ENCODE measurements at places on chromosomes 2 and 18.

- no peak for DNase-seq
Measured at GRCh38 chr2:20483194-20483895, 36.5 kb downstream of the RHOB start.

DNA sequence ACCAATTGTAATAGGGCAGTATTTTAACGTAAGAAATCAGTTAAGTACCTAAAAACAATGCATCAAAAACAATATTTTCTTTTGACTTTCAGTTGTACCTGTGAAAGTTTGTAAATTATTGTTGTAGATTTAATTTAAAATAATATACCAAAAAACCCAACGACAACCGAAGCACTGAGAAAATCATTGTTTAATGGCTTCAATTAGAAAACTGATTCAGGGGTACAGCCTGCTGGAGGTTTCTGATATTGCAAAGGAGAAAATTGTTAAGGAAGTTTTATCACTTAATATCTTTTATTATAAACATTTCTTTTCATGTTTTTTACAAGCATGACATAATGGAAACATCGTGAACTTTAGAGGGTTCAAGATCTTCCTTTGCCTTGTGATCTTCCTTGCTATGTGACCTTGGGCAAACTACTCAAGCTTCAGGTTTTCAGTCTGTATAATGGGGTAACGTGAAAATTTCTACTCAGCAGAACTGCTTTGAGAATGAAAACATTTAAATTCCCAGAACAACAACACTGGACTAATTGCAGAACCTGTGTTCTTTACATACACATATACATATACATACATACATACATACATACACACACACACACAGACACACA lies 76.3 kb upstream of the GLS start:
- no peak for DNase-seq

GRCh38 chr2:204313256-204313655 lies 232.0 kb upstream of the PARD3B start:
- no peak for DNase-seq

- DNase-seq: no peak
Measured at GRCh38 chr2:71460595-71461303, 7.4 kb downstream of the DYSF start.

DNA sequence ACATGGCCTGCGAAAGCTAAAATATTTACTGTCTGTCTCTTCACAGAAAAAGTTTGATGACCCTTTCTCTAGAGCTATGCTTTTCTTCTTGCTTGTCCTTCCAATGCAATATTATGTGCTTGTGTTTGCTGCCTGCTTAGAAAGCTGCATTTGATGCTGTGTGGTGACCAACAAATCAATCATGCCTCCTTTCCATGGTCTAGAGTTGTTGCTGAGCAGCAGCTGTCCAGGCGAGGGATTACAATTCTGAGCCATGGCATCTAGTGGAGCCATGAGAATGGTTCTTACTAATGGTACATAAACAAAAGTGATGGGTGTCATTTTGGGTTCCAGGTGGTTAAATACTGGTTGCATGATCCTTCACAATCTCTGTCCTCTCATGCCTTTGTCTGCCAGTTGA lies 1142.1 kb downstream of the DPP10 start:
- no peak for DNase-seq

DNA sequence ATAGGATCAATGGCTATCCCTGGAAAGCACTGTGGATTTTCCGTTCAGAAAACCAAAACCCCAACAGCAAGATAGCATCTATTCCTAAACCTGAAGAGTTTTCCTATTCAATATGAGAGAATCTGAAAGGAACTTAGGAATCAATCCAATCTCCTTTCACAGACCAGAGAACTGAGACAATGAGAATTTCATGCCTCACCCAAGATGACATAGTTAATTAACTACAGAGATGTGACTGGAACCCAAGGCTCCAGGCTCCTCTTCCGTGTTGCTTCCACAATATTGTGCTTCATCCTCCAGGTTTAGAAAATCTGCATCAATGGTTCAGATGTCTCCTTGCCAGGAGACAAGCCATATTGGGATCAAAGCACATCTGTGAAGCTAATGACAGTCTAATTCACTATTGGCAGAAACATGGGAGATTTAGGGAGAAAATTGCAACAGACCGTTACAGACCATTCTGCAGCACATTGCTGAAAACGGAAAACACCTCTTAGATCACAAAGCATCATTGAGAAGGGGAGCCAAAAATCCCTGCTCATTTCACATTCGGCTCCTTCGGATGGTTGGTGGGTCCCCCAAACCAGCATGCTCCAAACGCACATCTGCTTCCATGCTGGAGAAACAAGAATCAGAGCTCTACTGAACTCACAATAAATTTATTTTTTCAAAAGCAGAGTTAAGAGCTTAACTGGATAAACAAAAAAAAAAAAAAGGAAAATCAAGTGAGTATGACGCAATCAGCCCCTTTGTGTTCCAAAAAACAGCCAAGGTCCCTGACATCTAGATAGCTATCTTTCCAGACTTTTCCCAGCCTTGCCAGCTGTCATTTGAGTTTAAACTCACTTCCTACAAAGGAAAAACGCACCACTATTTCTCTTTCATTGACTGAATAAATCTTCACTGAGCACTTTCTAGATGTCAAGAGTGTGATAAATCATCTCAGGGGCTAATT lies 290.3 kb downstream of the C1D start:
- no peak for DNase-seq

- DNase-seq: no peak
Measured at GRCh38 chr18:3690764-3691066, 240.7 kb downstream of the TGIF1 start.

GRCh38 chr18:73244401-73244800 lies 376.6 kb upstream of the NETO1 start:
- no peak for DNase-seq

GRCh38 chr2:192729369-192729768 lies 534.6 kb upstream of the TMEFF2 start:
- DNase-seq: no peak

- DNase-seq: no peak
Measured at GRCh38 chr2:101930019-101930418, 61.7 kb upstream of the IL1R2 start.

- DNase-seq: no peak
Measured at GRCh38 chr2:128681507-128681906, 362.8 kb upstream of the HS6ST1 start.

- DNase-seq: no peak
Measured at GRCh38 chr18:47604021-47604420, 326.4 kb downstream of the SMAD2 start.

DNA sequence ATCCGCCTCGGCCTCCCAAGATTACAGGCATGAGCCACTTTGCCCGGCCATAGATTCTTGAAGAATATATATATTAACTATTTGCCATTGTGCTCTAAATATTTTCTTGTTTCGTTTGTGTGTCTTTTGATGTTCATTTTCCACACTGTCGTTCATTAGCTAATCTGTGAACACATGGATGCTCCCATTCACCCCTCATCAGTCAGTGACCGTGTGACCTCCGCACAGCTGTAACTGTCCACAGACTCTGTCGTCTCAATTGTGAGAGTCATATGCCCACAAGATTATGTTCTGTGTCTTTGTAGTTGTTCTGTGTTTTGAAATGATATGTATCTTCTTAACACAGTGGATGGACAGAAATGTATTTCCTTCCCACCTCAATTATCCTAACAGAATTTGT lies 29.6 kb downstream of the RAMP1 start:
- no peak for DNase-seq

DNA sequence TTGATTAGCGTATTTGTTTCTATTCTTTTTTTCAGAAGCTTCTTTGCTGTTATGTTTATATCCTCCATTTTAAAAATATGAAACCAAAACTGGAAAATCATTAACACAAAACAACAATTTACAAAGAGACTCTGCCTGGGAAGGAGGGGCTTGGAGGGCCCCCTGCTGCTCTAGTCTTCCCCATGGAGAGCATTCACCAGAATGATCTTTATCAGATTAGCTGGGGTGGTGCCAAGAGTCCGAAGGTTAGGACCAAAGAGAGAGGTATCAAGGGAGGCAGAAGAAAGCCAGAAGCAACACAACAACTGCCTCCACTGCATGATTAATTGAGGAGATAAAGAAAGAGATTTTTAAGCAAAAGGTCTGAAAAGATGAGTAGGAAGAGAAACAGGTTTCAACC lies 218.6 kb downstream of the IRS1 start:
- DNase-seq: no peak

DNA sequence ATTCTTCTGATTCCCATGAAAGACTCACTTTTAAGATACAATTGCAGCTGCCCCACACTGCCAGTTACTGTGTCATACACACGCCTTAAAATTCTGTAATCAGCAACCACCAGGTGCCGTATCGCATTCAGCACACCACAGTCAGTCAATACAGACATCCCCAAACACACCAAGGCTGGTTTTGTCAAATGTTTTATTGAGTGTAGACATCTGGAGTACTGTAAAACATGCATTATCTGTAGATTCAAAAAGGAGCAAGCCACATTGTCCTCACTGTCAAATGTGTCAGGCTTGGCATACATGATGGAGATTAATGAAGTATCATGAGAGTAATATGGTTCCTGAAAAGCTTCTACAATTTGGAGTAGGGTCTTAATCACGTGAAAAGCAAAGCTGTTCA lies 109.7 kb upstream of the SP3 start:
- no peak for DNase-seq

- no peak for DNase-seq
Measured at GRCh38 chr2:35081001-35081621, 1274.5 kb upstream of the CRIM1 start.

DNA sequence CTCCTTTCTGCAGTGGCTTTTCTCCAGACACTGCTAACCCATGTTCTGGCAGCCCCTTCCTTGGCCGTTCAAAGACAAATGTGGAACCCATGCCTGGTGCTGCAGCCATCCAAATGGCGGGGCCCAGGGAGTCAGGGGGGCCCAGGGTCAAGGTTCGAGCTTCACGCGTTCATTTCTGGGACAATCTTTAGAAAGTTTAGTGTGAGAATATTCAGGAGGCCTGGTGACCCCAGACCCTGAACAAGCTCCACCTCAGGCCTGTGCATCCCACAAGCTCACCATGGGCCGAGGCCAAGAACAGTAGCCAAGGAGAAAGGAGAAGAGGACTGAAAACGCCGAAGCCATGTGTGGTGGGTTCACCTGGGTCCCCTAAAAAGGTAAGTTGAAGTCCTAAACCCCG lies 54.4 kb downstream of the ANKMY1 start:
- no peak for DNase-seq

DNA sequence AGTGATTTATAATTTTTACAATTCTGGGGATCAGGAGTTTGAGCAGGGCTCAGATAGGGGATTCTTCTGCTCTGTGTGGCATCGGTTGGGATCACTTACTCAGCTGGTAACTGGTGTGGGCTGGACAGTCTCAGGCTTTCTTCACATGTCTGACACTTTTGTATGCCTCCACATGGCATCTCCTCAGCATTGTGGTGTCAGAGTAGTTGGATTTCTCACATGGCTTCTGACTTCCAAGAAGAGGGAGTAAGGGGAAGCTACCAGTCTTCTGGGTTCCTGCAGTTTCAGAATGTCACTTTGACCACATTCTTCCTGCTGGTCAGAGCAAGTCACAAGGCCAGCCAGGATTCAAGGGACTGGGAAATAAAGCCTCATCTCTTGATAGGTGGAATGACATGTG lies 55.6 kb downstream of the NCOA1 start:
- no peak for DNase-seq

DNA sequence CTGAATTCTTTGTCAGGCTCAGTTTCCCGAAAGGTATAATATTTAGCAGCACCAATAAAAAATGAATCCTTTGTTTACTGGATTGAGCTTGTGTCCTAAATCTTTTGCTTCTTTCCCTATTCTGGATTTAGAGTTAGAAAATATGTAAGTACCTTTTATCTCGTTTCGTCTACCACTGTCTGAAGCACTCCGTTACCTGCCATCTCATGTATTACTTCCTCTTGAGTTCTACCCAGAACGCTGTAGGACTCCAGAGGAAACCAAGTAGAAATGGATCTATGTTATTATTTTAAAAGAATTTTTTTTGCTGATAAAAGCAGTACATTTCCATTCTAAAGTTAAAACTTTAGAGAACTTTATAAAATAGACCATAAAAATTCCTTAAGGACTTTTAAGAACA lies 13.5 kb downstream of the ANKRD12 start:
- no peak for DNase-seq

GRCh38 chr2:158034198-158034866 lies 67.3 kb upstream of the UPP2 start:
- no peak for DNase-seq

DNA sequence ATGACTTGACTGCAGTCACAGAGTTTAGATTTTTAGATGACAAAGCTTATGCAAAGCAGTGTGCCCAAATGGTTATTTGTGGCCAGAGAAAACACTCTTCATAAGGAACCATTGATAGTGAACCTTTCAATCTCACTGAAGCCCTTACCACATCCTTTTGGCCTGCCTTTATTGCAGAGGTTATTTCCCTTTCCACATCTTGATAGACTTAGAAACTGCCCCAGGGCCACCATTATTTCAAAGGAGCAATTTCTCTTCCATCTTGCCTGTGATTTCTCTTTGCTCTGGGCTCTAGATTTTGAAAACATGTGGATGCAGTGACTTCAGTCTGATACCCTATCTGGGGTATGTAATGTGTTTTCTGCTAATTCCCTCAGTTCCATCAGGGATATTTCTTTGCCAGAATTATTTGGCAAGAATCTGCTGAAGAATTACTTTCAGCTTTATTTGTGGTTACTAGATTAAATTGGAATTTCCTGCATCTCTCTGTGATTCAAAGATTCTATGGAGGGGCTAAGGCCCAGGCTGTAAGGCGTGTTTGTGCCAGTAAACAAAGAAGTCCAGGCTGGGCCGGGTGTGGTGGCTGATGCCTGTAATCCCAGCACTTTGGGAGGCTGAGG lies 51.0 kb downstream of the MOGAT1 start:
- no peak for DNase-seq

DNA sequence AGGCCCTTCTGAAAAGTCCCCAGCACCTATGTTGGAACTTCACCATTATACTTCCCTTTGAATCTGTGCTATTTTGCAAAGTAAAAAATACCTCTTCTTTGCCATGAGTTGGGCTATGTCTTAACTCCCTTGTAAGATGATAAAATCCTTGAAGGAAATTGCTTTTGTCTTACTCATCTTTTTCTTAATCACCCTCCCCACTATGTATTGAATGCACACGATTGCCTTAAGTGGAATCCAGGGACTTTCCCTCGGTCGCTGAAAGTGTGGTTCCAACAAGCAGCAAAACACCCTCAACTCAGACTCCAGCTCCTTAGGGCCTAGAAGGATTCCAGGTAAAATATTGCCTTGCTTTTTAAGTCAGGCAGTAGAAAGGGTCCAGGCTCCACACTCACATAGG lies 173.2 kb upstream of the ARL4C start:
- no peak for DNase-seq

Data from DND-41 (cell line).